SK-N-SH treated with all-trans-retinoic acid at 6 μM for 48 hours (cell line): ENCODE measurements at places on chromosomes 11 and 22.

DNA sequence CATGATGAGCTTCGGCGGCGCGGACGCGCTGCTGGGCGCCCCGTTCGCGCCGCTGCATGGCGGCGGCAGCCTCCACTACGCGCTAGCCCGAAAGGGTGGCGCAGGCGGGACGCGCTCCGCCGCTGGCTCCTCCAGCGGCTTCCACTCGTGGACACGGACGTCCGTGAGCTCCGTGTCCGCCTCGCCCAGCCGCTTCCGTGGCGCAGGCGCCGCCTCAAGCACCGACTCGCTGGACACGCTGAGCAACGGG lies 169 bp downstream of the NEFH start:
- ATAC-seq, result no peak

GRCh38 chr11:57440744-57441414 lies 14.0 kb upstream of the SLC43A3 start:
- no peak for ATAC-seq

DNA sequence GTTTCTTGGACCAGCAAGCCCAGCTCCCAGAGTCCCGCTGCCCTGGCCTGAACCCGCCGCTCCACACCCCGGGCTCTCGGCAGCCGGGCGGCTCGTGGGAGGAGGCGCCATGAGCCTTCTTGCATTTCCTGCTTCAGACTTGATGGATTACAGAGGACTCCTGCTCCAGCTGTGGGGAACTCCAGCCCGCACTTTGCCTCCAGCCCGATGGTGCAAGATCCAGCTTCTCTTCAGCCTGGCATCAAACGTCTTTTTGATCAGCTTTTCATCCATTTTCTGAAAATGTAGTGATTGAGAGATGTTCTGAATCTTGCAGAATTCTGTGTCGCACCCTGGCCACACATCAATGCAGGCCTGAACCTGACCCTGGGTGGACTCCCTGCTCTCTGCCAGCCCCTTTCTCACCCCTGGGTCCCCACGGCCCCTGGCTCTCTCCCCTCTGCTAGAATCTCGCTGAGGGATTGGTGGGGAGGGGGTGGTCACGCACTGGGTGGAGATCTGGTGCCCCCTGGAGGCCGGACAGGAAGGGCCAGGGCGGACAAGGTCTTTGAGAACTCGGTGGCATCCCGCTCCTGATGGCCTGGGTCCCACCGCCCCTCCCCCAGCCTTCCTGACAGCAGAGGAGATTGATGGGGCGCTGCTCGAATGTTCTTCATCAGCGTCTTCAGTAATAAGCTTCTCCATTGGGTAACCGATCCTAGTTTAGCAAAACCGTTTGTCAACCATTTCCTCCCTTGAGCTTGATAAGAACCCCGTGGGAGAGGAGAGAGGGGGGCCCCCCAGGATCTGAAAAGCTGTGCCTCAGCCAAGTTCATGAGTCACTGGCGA lies 12.1 kb upstream of the NFAM1 start:
- ATAC-seq, result peak; percentile 90

DNA sequence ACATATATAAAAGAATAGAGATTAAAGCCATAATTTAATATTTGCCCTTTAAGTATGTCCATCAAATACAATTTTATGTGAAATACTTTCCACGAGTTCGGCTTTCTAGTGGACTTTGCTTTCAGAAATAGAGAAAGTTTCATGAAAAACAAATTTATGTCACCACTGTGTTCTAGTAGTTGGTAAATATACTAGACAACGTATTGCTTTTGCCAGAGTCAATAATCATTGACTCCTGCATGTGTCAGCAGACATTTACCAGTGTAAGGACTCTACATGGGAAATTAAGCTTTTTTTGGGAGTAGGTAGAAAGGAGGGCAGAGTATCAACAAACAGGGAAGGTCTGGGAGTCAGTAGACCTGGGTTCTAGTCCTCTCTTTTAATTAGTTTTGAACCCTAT lies 32.3 kb upstream of the CAT start:
- no peak for ATAC-seq

DNA sequence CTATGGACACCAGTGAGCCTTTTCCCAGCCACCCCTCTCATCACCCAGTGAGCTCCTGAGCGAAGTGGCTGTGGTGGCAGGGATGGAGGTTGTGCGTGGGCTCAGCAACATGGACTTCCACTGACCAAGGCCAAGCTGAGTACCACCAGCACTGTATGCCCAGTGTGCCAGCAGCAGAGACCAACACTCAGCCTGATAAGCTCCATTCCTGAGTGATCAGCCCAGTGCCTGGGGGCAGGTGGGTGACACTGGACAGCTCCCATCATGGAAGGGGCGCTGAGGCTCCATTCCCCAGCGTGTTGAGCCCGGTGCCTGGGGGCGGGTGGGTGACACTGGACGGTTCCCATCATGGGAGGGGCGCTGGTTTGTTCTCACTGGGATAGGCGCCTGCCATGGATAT lies 17.6 kb upstream of the CD81 start:
- ATAC-seq, result no peak

- ATAC-seq, result peak; percentile 98
Observed at GRCh38 chr11:48307760-48308386, 1.9 kb downstream of the OR4S1 start.

DNA sequence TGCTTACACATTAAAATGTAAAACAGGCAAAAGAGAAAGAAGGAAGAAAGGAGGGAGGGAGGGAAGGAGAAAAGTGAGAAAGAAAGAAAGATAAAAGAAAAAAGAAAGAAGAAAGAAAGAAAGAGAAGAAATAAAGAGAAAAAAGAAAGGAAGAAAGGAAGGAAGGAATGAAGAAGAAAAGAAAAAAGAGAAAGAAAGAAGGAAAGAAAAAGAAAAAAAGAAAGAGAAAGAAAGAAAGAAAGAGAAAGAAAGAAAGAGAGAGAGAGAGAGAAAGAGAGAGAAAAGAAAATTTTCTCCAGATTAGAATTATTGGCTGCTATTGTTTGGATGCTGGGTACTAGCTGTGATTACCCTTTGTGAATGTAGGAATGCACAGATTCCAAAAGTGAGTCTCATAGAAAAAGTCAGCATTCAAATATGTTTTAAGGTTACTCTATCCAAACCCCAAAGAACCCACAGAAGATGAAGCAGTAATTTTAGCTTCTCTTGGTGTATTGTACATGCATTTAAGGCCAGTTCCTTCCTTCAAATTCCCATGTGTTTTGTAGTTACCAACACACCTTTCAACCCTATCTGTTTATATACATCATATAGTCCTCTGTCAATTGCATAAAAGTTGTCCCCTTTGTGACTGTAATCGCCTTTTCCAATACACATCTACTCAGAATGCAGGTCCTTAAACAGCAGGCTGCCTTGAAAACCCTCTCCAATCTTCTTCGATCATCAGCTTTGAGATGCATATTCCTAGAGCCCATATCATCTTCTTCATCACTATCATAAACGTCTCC lies 789 bp upstream of the FAM111A start:
- ATAC-seq, result peak; percentile 33

DNA sequence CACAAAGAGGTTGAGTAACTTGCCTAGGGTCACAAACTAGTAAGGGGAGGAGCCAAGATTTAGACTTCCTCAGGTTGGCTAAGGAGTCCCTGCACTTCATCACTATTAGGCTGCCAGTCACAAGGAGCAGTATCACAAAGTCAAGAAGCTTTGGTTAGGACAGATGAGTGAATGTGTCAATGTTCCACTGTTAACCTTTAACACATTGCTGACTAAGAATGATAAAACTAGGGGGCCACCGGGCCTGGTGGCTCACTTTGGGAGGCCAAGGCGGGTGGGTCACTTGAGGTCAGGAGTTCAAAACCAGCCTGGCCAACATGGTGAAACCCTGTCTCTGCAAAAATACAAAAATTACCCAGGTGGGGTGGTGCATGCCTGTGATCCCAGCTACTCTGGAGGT lies 32.0 kb downstream of the TMEM123 start:
- no peak for ATAC-seq

GRCh38 chr11:18844753-18845367 lies 53.3 kb upstream of the PTPN5 start:
- peak; percentile 91 for ATAC-seq

DNA sequence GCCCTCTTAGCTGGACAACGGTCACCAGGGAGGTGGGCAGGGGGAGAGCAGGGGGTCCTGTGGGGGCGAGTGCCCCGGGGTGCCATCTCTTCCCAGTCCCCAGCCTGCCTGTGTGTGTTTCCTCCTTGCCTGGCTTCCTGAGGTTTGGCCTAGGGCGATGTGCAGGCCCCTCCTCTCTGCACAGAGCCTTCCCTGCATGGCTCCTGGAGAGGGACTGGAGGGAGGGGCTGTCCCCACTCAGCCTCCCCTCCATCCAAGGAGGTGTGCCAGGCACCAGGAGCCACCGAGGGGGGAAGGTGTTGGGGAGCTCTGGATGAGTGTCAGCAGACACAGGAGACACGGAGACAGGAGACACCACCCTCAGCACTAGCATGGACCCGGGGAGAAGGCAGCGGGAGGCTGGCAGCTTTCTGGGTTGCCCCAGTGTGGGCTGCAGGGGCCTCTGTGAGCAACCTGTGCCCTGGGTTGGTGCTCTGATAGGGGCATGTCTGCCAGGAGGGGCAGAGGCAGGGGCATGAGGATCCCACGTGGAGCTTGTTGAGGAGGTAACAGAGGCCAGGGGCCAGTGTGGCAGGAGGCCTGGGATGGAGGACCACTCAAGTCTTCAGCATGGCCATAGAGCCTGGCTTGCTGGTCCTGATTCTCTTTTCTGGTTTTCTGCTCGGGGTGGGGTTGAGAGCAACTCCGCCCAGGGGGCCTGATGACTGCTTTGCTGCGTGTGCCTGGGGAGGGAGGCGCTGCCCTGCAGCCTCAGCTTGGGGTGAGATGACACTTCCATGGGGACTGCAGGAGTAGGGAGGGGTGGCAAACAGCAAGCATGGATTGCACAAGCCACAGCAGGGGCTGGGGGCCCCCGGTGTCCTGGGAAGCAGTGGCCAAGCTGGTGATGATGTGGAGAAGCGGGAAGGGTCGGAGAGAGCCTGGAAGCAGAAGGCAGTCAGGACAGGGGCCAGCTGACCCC lies 78.8 kb downstream of the ST3GAL4 start:
- ATAC-seq, result no peak

GRCh38 chr11:119117004-119117706 lies 4.2 kb upstream of the HINFP start:
- no peak for ATAC-seq

DNA sequence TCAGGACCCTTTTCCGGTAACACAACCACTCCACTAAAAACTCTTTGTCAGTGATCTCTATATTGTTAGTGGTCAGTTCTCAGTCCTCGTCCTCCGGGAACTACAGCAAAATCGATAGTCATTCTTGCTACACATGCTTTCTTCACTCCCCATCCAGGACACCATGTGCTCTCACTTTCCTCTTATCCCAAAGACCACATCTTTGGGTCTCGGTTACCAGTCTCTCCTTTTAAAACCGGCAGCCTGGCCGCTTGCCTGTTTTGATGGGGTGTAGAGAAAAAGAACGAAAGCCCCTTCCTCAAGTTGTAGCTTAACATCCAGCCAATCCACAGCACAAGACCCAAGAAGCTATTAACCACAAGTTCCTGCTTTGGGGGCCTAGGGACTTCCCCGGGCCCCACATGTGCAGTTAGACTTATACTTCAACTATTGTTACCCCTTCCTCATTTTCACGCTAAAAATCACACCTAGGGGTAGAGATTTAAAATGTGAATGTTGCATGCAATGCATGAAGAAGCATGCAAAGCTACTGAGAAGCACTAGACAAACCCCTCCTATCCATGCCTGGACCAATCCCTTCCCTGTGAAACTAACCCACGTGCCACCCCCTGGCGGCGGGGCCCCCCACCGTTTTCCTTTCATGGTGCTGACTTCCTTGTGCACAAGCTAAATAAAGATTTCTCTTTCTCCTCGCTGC lies 1.5 kb upstream of the TOLLIP start:
- ATAC-seq, result no peak

DNA sequence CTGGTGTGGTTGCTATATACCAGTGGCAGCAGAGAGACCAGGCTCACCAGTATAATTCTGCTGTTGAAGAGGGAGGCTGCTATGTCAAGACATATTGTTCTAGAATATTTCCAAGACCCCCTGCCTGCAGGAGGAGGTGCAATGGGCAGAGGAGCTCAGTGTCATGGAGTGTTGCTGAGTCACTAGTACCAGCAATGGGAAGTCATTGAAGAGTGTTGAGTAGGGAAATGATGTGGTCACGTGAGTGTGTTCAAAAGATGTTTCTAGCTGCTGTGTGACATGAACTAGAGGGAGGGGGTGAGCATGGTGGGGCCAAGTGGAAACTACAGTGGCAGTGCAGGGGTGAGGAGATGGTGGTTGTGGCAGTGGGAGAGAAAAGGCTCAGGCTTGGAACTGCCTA lies 76.3 kb upstream of the BIRC3 start:
- no peak; the same call in 2 of the 3 replicates for ATAC-seq

- no peak; the same call in 2 of the 3 replicates for ATAC-seq
Observed at GRCh38 chr11:1231396-1232020, 8.6 kb downstream of the MUC5B start.
